ENCODE measurements at places on chromosomes 7 and 10.

DNA sequence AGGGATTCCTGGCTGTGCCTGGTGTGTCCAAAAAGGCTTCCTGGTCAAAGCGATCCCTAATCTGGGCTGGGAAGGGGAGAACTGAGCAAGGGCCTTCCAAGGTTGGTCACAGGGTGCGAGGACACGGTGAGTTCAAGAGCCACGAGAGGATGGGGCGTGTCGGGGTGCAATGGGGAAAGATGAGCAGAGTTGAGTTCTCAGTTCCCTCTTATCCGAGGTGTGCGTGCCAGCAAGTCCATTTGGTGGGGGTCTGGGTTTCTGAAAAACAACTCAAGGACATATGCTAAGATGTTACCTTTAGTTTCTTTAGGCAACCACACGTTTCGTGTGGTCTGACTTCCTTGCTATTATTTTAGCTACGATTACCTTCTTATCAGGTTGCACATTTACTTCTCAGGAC lies 1.3 kb downstream of the ZNF775 start:
- no peak for DNase-seq

GRCh38 chr7:41005374-41005901 lies 697.5 kb downstream of the INHBA start:
- DNase-seq, result no peak

GRCh38 chr7:29612596-29612995 lies 49.0 kb downstream of the PRR15 start:
- no peak for DNase-seq

DNA sequence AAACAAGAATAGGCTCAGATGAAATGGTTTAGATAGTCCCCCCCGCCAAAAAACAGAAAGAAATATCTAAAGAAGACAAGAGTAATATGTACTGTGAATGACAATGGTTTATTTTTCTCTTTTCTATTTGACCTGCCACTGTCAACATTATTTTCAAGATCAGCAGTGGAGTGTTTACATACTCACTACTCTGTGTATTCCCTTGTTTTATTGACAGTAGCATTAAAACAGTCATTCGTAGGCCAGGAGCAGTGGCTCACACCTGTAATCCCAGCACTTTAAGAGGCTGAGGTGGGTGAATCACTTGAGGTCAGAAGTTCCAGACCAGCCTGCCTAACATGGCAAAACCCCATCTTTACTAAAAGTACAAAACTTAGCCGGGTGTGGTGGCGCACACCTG lies 245.3 kb upstream of the SLC26A5 start:
- DNase-seq, result no peak

GRCh38 chr7:102260856-102261255 lies 25.8 kb upstream of the SH2B2 start:
- DNase-seq, result no peak

DNA sequence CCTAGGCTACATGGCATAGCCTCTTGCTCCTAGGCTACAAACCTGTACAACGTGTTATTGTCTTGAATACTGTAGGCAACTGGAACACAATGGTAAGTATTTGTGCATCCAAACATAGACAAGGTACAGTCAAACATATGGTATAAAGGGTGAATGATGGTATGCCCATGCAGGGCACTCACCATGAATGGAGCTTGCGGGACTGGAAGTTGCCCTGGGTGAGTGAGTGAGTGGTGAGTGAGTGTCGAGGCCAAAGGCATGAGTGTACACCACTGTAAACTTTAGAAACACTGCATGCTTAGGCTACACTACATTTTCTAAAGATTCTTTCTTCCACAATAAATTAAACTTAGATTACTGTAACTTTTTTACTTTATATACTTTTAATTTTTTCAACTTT lies 165.7 kb downstream of the PARD3 start:
- DNase-seq, result no peak

Measured in stimulated activated CD8-positive, alpha-beta memory T cell treated with anti-CD3 and anti-CD28 coated beads, Interleukin-4, amount 100 ng/mL, for 48 hours (primary cell).